ENCODE measurements at places on chromosomes 13 and 19.

GRCh38 chr13:43878892-43879754 is at the start of gene CCDC122:
Gene CCDC122 (minus strand): TSS chr13:43879740. CDS start chr13:43869376, 10,364 bp downstream.
- DNase-seq: peak; percentile 88

GRCh38 chr13:80499536-80500290 is 158.8 kb upstream of the SPRY2 start:
- no peak for DNase-seq

- no peak for DNase-seq
These were observed 306 bp downstream of the SUGT1 start for GRCh38 chr13:52652980-52653303.

DNA sequence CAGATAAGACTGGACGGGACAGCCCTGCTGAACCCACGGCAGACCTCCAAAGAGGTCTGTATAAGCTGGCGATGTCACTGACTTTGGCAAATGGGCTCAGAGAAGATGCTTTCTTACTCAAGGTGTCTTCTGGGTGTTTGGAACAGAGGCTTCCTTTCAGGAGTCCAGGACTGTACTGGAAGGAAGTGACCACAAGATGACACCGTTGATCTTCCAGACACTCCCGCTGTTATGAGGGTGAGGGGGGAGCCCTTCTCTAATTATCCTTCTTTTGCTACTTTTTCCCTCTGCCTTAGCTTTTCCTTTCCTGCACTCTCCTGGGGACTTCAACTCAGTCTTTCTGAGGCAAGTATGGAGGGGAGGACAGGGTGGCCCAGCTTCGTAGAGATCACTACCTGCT is 65.2 kb upstream of the ZNF599 start:
- no peak for DNase-seq

- no peak for DNase-seq
These were observed 8.1 kb downstream of the KLK1 start for GRCh38 chr19:50815439-50815838.

GRCh38 chr13:46544208-46544607 is 8.8 kb upstream of the LRCH1 start:
- no peak for DNase-seq

DNA sequence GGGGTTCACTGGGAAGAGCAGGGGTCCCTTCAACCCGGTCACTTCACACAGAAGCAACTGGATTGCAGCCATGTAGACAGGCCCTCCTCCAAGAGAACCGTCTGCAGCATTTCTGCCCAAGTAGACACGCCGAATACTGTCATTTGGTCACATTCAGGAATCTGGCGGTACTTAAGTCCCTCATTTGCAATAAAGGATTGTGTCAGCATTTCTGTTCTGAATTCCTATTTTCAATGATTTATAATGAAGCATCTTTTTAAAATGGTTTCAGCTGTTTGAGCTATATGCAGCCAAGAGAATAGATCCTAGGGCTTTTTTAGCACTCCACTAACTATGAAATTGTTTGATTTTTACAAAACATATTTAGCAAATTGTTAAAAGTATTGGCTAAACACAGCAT is 143.5 kb upstream of the SOX1 start:
- no peak for DNase-seq

GRCh38 chr19:13835791-13836723 is 40.8 kb downstream of the ZSWIM4 start:
- peak; percentile 47 for DNase-seq
